ENCODE measurements at places on chromosomes 16 and 17. TPM values are rescaled to one million over a fixed set of nuclear protein-coding genes. Genes with fewer than 3 reads are reported as not detected.

DNA sequence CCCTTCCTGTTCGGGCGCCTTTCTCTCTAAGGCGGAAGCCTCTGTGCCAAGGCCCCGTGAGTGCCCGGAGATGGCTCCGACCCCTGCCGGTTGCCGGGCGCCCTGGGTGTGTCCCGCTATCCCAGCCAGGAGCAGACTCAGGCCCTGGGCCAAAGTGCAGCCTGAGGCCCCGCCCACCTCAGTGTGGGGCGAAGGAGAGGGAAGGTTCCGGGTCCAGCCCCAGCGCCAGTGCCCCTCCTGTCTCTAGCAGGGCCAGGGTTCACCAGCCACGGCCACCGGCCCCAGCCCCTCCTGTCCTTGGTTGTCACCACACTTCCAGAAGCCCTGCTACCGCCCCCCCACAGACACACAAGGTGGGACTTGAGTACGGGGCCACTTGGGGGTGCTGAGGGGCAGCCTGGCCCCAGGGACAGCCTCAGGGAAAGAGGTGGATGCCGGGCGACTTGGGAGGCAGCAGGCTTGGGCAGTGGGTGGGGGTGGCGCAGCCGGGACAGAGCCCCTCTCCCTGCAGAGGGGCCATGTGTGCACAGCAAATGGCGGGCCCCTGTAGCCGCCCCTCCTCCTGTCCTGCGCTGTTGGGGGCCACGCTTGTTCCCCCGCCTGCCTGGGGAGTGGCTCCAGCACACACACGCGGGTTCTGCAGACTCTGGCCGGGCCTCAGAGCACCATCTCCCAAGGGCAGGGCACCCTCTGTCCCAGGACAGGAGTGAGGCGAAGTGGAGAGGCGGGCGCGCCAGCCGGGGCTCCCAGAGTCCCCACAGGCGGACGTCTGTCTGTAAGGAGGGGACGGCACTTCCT lies 6.0 kb downstream of the C1QTNF8 start:
- H3K27me3 ChIP-seq, result no peaks in the 10 kb centered on the region
- H3K36me3 ChIP-seq, result no peaks in the 10 kb centered on the region
- H3K27ac ChIP-seq, result peak overlapping the region; percentile 86
- peak overlapping the region; percentile 87 for H3K4me3 ChIP-seq
- peaks cover 47% of the 10 kb centered on the region for H3K4me1 ChIP-seq

SHISA9 gene
- polyA plus RNA-seq, result 0.01 TPM

DNA sequence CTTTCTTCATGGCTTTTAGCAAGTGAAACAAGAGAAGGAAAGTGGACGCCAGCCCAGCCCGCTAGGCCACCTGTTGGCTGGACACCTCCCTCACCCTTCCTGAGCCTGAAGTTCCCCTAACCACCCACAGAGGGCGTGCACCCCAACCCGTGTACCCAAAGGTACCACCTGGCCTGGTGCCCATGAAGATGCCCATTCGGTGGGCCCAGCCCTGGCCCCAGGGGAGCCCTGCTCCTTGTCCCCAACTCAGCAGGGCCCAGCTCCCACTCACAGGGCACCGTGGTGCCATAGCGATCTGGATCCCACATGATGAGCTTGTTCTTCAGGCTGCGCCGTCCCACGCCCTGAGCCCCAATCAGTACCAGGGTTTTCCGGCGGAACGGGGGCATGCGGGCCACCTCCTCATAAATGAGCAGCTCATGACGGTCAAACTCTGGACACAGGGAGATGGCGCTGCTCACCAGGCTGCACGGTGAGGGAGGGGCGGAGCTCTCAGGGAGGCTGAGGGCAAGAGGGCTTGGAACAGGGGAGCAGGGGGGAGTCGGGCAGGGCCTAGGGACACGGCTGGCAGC lies 26.8 kb downstream of the MPP2 start:
- H3K27me3 ChIP-seq, result no peaks in the 10 kb centered on the region
- H3K4me3 ChIP-seq, result no peak overlapping the region
- peaks cover 8% of the 10 kb centered on the region for H3K4me1 ChIP-seq
- H3K27ac ChIP-seq, result no peak overlapping the region

IRF8 gene
- not detected for polyA plus RNA-seq

- peaks cover 11% of the 10 kb centered on the region for H3K4me1 ChIP-seq
- no peaks in the 10 kb centered on the region for H3K36me3 ChIP-seq
- DNase-seq, result no peak
- no peak overlapping the region for H3K27ac ChIP-seq
- no peak overlapping the region for H3K4me3 ChIP-seq
- H3K27me3 ChIP-seq, result peaks cover 5% of the 10 kb centered on the region
Observed at GRCh38 chr16:57333402-57333801, 25.2 kb upstream of the CCL22 start.

DUS2 gene
- 22.6 TPM for polyA plus RNA-seq

DNA sequence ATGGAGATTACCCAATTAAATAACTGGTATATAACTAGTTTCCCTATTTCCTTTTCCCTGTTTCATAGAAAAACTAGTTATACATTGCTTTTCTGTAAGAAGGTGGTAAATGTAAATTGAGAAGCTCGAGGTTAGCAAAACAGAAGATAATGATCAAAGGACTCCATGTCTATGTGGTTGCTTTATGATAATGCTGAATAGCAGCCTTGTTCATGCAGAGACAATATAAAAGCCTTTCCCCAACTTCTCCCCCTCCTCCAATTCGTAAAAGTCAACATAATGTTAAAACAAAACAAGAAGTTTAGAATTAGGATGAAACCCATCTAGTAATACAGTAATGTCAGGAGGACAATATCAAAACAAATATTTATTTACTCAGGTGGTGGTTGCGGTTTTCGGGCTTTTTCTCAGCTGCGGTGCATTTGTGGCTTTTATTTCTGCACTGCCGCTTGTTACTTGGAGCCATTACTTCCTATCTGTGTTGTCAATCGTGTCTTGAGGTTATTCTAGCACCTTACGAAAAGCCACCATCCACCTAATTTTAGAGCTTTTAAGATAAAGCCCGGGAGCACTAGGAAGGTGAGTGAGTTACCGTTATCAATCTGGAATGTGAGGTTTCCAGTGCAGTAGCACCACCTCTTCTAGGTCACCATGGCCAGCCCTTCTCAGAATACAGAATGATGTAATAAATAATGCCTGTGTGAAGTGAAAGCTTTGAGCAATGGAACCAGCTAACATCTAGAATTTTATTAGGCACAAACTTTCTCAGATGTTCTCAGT lies 297.5 kb downstream of the CDH13 start:
- H3K4me1 ChIP-seq, result no peaks in the 10 kb centered on the region
- H3K27me3 ChIP-seq, result no peaks in the 10 kb centered on the region
- no peak overlapping the region for H3K27ac ChIP-seq
- H3K4me3 ChIP-seq, result no peak overlapping the region
- no peak for DNase-seq

DNA sequence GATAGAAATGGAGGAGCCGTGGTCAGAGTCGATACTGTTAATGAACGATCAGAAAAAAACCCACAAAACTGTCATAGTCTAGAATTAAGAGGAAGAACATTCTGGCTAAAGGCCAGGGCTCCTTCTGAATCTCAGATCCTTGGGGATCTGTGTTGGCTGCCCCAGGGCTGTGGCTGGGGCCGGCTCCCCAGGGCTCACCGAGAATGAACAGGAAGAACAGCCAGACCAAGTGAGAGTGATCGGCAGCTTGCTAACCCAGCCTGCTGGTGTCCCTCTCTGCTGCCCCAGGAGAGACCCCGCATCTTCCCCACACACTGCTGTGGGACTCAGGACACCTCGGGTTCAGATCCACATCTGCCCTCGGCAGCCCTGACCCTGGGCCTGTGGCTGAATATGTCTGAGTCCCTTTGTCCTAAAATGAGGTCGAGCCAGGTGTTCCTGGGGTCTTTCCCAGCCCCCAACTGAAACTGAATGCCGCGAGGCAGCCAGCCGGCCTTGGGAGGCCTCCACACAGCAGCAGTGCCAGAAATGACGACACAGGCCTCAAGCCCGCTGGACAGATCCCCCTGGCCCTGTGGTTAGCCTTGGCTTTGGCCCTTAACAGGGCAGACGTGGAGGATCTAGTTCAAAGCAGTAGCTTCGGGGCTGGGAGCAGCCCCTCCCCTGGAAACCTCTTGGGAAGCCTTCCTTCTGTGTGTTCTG lies 23.9 kb upstream of the CLEC18A start:
- H3K36me3 ChIP-seq, result peaks cover 14% of the 10 kb centered on the region
- DNase-seq, result peak; percentile 41
- H3K4me1 ChIP-seq, result peaks cover 45% of the 10 kb centered on the region
- no peak overlapping the region for H3K27ac ChIP-seq
- no peaks in the 10 kb centered on the region for H3K27me3 ChIP-seq

GRCh38 chr17:9671559-9671958 lies 26.2 kb downstream of the USP43 start:
- no peaks in the 10 kb centered on the region for H3K4me1 ChIP-seq
- no peak overlapping the region for H3K27ac ChIP-seq
- no peak for DNase-seq
- no peaks in the 10 kb centered on the region for H3K36me3 ChIP-seq

DNA sequence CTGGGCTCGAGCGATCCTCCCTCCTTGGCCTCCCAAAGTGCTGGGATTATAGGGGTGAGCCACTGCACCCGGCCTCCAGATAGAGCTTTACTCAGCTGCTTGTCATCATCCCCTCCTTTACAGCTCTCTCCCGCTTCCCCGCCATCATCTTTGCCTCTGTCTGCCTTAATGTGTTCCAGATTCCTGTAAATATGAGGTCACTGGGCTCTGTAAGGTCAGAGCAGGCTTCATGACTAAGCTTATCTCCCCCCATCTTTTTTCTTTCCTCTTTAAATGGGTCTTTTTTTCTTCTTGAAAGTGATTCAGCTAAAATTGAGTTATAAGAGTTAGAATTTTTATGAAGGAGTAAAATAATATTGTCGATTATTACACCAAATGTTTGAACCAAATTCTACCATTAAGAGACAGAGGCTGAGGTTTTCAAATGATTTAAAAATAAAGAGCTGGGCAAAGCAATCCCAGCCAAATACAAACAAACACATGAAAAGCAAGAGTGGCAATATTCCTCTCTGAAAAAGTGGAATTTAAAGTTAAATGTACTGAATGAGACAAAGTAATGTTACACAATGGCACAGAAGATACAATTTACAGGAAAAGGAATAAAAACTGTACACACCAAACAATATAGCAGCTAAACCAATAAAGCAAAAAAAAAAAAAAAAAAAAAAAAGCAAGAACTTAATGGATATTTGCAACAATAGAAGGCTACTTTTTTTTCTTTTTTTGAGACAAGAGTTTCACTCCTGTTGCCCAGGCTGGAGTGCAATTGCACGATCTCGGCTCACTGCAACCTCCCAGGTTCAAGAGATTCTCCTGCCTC lies 62.1 kb downstream of the CRISPLD2 start:
- no peaks in the 10 kb centered on the region for H3K36me3 ChIP-seq
- H3K27me3 ChIP-seq, result peaks cover 43% of the 10 kb centered on the region
- peaks cover 22% of the 10 kb centered on the region for H3K4me1 ChIP-seq
- peak; percentile 43 for DNase-seq
- H3K4me3 ChIP-seq, result no peak overlapping the region
- no peak overlapping the region for H3K27ac ChIP-seq

- no peak overlapping the region for H3K4me3 ChIP-seq
- DNase-seq, result no peak
- H3K27ac ChIP-seq, result no peak overlapping the region
- H3K36me3 ChIP-seq, result peaks cover 16% of the 10 kb centered on the region
- H3K27me3 ChIP-seq, result no peaks in the 10 kb centered on the region
Observed at GRCh38 chr17:28194382-28194781, 124.6 kb upstream of the TMEM97 start.

- H3K27ac ChIP-seq, result no peak overlapping the region
- H3K4me3 ChIP-seq, result no peak overlapping the region
- 0 out of 2 replicates have a peak, but pooled peaks cover 4% of the 10 kb centered on the region for H3K4me1 ChIP-seq
- no peak for DNase-seq
- no peaks in the 10 kb centered on the region for H3K36me3 ChIP-seq
- H3K27me3 ChIP-seq, result peaks cover 66% of the 10 kb centered on the region
Observed at GRCh38 chr16:66265556-66266141, 100.8 kb upstream of the CDH5 start.

GRCh38 chr17:10614536-10615155 lies 42.5 kb downstream of the MYH3 start:
- no peak overlapping the region for H3K27ac ChIP-seq
- no peaks in the 10 kb centered on the region for H3K27me3 ChIP-seq
- no peaks in the 10 kb centered on the region for H3K4me1 ChIP-seq
- DNase-seq, result peak; percentile 45
- H3K4me3 ChIP-seq, result no peak overlapping the region

PARN gene
- polyA plus RNA-seq, result 13.3 TPM

DHRS7C gene
- polyA plus RNA-seq, result not detected

- no peak overlapping the region for H3K4me3 ChIP-seq
- no peaks in the 10 kb centered on the region for H3K36me3 ChIP-seq
- peak; percentile 93 for DNase-seq
- H3K27me3 ChIP-seq, result no peaks in the 10 kb centered on the region
- H3K27ac ChIP-seq, result peak overlapping the region; percentile 5
- peaks cover 24% of the 10 kb centered on the region for H3K4me1 ChIP-seq
Observed at GRCh38 chr17:66952031-66952524, 12.4 kb upstream of the CACNG4 start.

FOXO3B gene
- polyA plus RNA-seq, result 3.1 TPM

IQCK gene
- polyA plus RNA-seq, result 3.0 TPM

DNA sequence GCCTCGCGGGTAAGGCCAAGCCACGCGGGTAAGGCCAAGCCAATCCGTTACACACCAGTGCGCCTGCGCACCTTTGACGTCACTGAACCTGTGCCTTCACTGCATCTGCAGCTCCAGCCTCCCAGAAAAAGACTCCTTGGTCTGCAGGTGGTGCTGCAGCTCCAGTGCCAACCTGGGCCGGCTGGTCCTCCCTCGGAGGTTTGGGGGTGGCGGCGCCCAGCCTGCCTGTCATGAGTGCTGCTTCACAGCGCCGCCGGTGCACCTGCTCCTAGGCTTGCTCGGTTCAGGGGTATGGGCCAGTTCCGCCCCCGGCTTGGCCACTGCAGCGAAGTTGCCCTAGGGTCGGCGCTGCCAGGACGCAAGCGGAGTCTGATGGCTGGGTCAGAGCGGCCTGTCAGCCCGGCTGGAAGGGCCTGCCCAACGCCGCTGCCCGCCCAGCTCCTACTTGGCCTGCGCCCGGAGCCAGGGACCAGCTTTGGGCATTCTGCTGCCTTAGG lies 146.6 kb downstream of the USP22 start:
- H3K27ac ChIP-seq, result no peak overlapping the region
- H3K27me3 ChIP-seq, result no peaks in the 10 kb centered on the region
- H3K4me1 ChIP-seq, result no peaks in the 10 kb centered on the region

DNA sequence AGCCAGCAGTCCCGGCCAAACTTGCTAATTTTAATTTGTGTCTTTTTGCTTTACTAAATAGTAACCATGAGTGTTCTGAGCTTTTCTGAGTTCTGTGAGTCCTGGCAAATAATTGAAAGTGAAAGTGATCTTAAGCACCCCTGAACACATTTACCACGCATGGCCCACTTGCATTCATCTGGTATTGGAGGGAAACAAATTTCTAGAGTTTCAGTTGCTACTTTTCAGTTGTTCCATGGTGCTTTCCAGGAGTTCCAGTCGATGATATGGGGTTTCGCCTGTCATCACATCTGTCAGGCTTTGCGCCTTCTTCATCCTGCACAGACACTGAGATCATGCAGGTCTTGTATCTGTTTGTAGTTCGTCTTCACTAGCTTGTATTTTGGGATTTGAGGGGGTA lies 44.1 kb downstream of the CRLF3 start:
- H3K4me1 ChIP-seq, result no peaks in the 10 kb centered on the region
- no peak overlapping the region for H3K4me3 ChIP-seq
- no peak for DNase-seq
- no peaks in the 10 kb centered on the region for H3K36me3 ChIP-seq

MT1M gene
- polyA plus RNA-seq, result not detected

GRCh38 chr16:10383626-10384025 lies 2.2 kb upstream of the ATF7IP2 start:
- H3K4me1 ChIP-seq, result peaks cover 41% of the 10 kb centered on the region
- no peaks in the 10 kb centered on the region for H3K27me3 ChIP-seq
- H3K4me3 ChIP-seq, result no peak overlapping the region
